A375 (cell line): ENCODE measurements at places on chromosomes 3 and 15. TPM values are rescaled to one million over a fixed set of nuclear protein-coding genes. Genes with fewer than 3 reads are reported as not detected.

The ERC2 gene
- 0.53 and 0.61 TPM in 2 replicates for total RNA-seq

The BTLA gene
- total RNA-seq, result not detected in 2 replicates

The CD86 gene
- total RNA-seq, result not detected in 2 replicates

The HHLA2 gene
- total RNA-seq, result not detected in 2 replicates

The UTS2B gene
- total RNA-seq, result not detected in 2 replicates

The SI gene
- total RNA-seq, result not detected in 2 replicates

The DAZL gene
- not detected in 2 replicates for total RNA-seq

The ATP13A5 gene
- not detected in 2 replicates for total RNA-seq

The FOXB1 gene
- not detected in 2 replicates for total RNA-seq

The PDCD6IP gene
- 129 and 133 TPM in 2 replicates for total RNA-seq

The BFSP2 gene
- total RNA-seq, result 0.27 TPM in 1 of 2 replicates, not detected in the other

The LRTM1 gene
- total RNA-seq, result not detected in 2 replicates

The BTD gene
- total RNA-seq, result 21.8 and 27.0 TPM in 2 replicates

The SLC22A13 gene
- total RNA-seq, result 0.26 and 0.29 TPM in 2 replicates

The CHDH gene
- total RNA-seq, result not detected in 2 replicates

The SUSD5 gene
- 5.1 and 9.7 TPM in 2 replicates for total RNA-seq

The TGM5 gene
- 0.66 TPM in 1 of 2 replicates, not detected in the other for total RNA-seq

The PARP3 gene
- total RNA-seq, result 29.2 and 39.1 TPM in 2 replicates

The MORF4L1 gene
- 327 and 361 TPM in 2 replicates for total RNA-seq

The ITIH4 gene
- total RNA-seq, result 2.3 and 2.7 TPM in 2 replicates

The CLDN11 gene
- total RNA-seq, result 0.19 TPM in 1 of 2 replicates, not detected in the other

The SLC24A5 gene
- total RNA-seq, result not detected in 2 replicates

The LYZL4 gene
- 0.34 TPM in 1 of 2 replicates, not detected in the other for total RNA-seq

The TMEM45A gene
- total RNA-seq, result 0.82 and 1.4 TPM in 2 replicates

The ZNF80 gene
- not detected in 2 replicates for total RNA-seq

The FRMD5 gene
- total RNA-seq, result 10.7 and 14.9 TPM in 2 replicates

The CP gene
- not detected in 2 replicates for total RNA-seq

The LMLN gene
- total RNA-seq, result 2.8 and 4.4 TPM in 2 replicates

The FBLN2 gene
- 0.05 and 1.4 TPM in 2 replicates for total RNA-seq

The INAFM2 gene
- 16.1 and 17.4 TPM in 2 replicates for total RNA-seq

The AGBL1 gene
- not detected in 2 replicates for total RNA-seq

The PTPN23 gene
- total RNA-seq, result 30.4 and 38.9 TPM in 2 replicates

The ZNF660 gene
- 0.24 and 0.30 TPM in 2 replicates for total RNA-seq

The ROPN1 gene
- 3.0 and 3.6 TPM in 2 replicates for total RNA-seq

The AMIGO3 gene
- total RNA-seq, result 4.3 and 4.4 TPM in 2 replicates

The UQCC5 gene
- 27.8 and 29.5 TPM in 2 replicates for total RNA-seq

The SH2D7 gene
- total RNA-seq, result not detected in 2 replicates

The SLC28A2 gene
- not detected in 2 replicates for total RNA-seq

The GRAMD2A gene
- 0.21 TPM in 1 of 2 replicates, not detected in the other for total RNA-seq

The POTEB3 gene
- not detected in 2 replicates for total RNA-seq

The SCG5 gene
- total RNA-seq, result 13.6 and 13.9 TPM in 2 replicates

The RBP2 gene
- total RNA-seq, result not detected in 2 replicates
